ENCODE measurements at places on chromosomes 12 and 14.

DNA sequence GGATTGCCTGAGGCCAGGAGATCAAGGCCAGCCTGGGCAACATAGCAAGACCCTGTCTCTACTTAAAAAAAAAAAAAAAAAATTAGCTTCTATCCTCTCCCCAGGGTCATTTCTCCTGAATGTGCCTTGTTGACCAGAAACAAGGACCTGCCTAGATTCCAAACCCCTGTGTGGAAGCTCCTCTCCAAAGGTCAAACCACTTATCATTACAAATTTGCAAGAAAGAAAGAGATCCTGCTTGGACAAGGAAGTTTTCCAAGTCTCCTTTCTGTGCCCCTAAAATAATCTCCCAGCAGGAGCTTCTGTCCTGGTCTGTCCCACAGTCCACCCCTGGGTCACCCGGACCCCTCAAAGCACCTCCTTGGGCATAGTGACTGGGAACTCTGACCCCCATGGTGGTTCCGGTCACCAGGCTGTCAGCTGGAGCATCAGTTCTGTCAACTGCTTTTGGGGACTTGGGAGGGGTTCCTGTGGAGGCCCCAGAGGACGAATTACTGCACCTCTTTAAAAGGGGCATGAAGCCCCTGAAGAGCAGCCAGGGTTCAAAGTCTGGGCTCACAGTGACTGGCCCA is 38.4 kb downstream of the ACTN1 start:
- DNase-seq, result no peak

DNA sequence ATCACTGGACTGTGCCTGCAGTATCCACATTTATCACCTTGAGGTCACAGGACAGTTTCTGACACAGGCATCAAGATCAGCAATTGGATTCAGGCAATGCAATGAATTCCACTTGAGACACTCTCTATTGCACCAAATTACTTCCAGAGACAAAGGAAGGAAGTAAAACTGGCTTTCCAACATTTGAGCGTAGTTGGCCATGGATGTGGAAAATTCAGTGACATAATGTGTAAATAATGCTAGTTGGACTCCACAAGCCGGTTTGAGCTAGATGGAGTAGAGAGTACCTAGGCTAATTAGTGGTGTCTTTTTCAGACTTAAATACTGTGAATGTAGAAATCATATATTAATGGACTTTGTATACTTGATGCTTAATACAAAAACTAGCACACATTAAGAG is 168.3 kb upstream of the SYT1 start:
- DNase-seq, result no peak

- no peak for DNase-seq
Measured at GRCh38 chr12:97316321-97316720, 146.3 kb upstream of the RMST start.

DNA sequence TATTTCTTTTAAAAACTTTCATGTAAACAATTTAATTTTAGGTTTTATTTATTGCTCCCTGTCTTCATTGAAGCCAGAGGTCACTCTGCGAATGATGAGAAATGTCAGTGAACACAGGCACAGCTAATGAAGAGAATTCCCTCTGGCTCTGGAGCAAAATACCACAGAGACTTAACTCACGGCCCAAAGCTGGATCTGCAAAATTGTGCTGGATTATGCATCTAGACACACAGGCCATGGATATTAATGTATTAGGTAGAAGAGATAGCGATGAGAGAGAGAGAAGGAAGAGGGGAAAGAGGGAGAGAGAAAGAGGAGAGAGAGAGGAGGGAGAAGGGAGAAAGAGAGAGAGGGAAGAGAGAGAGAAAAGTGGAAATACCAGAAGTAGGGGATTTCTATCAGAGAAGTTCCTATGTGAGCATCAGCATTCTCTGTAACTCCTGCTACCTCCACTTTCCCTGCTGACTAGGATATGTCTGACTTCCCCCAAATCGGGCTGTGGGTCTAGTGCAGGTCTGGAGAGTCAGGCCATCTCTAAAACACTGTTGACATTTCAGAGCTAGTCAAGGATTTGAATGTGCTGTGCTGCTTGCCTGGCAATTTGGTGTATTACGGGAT is 3.7 kb downstream of the ARHGDIB start:
- no peak for DNase-seq

GRCh38 chr12:115910057-115910456 is 367.4 kb downstream of the MED13L start:
- no peak for DNase-seq

GRCh38 chr12:97167598-97167997 is 260.5 kb downstream of the NEDD1 start:
- DNase-seq, result no peak

DNA sequence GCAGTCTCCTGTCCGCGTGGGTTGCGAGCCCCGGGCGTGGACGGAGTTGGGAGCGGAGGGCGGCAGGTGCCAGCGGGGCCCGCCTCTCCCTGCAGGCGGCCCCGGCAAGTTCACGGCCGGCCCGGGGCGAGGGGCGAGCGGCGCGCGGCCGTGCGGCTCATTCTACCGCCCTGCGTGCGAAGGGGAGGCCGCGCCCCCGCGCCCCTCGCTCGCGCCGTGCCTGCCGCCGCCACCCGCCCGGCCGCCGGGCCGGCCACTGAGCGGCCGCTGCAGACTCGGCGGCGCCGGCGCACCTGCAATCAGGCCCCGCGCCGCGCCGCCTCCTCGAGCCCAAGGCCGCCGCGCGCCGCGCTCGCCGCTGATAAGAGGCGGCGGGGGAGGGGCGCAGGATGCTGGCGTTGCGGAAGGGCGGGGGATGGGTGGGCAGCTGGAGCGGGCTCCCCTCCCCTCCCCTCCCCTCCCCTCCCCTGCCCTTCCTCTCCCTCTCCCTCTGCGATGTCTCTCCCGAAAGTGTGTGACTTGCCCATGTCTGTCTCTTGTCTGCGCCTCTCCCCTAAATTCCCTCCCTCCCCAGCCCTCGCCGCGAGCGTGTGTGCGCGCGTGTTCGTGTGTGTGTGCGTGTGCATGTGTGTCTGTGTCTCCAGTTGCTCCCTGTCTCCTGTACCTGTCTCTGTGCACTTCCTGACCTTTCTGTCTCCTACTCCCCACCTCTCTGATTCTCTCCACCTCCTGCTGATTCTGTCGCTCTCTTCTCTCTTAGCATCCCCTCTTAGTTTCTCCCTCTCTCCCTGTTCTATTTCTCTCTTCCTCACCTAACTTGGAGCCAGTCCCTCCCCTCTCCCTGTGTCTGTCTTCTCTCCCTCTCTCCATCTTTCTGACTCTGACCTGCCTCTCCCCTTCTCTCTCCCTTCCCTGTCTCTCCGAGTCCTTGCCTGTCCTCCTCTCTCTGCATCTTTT is 768.1 kb upstream of the TBX3 start:
- DNase-seq, result peak; percentile 76

DNA sequence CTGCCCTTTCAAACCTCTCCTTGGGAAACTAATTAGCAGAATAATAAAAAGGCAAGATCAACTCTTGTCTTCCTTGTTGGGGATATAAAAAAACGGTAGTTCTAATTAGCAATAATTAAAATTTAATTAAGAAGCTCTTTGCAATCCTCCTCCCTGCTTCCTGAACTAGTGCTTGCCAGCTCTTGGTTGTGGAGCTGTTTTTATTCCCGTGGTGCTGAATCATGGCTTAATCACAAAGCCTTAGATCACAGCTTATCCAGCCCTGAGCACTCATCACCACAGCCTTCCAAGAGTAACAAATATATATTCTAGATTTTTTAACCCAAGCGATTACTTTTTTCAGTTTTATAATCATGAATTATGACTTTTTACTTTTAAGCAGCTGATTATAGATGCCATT is 63.2 kb upstream of the INSM2 start:
- DNase-seq, result peak; percentile 6

DNA sequence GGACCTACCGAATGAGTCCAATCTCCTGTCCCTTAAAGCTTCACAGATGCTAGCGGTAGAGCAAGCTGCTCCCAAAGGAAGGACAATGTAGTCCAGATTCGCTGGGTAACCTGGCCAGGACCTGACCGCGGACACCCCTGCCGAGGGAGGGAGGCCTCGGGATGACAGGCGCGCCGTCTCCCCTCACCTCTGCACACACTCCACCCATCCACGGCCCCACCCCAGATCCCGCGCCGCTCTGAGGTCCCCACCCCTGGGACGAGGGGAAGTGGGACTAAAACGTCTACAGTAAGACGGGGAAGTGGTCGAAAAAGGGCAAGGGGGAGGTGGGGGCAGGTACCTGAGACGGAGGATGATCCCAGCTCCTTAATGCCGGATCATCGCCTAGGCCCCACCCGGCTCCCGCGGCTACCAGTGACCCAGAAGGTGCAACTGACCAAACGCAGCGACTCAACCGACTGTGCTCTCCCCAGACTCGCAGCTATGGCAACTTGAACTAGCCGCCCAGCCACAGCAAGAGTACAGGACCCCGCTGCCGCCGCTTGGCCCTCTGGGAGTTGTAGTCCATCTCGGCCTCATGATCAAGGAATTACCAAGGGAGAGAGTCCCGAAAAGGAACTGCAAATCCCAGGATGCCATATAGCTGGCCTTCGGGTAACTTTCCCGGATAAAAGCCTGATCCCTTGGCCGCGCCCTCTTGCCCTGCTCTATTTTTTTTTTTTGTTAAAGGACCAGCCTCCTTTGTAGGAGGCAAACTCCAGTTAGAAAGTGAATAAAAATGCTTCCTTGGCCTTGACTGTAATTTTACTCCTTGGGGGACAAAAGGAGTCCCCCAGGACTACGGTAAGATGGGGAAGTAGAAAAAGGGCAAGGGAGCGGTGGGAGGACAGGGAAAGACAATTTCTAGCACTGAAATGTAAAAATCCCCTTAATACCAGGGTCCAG is at the start of gene CEP128:
Gene CEP128 (minus strand): TSS at position 498 of the 945 bp plus-strand sequence.
- DNase-seq, result peak; percentile 99

- DNase-seq, result no peak
Measured at GRCh38 chr12:96194971-96195844, 1.0 kb downstream of the ELK3 start.

DNA sequence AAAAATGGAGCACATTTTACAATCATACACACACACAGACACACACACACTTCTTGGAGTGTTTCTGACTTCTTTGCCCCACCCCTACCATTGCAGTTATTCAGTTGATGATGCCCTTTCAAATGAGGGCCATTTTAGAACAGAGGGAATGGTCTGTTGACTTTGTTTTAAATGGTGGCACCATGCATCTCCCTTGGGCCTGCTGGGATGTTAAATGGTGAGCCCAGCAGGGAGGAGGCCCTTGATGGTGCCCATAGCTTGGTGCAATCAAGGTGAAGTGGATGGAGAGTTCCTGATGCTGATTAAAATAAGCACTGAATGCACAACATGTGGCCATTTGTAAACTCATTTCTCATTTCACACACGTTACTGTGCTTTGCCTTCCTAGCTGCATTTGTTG is 13.3 kb downstream of the C12orf75 start:
- DNase-seq, result no peak

DNA sequence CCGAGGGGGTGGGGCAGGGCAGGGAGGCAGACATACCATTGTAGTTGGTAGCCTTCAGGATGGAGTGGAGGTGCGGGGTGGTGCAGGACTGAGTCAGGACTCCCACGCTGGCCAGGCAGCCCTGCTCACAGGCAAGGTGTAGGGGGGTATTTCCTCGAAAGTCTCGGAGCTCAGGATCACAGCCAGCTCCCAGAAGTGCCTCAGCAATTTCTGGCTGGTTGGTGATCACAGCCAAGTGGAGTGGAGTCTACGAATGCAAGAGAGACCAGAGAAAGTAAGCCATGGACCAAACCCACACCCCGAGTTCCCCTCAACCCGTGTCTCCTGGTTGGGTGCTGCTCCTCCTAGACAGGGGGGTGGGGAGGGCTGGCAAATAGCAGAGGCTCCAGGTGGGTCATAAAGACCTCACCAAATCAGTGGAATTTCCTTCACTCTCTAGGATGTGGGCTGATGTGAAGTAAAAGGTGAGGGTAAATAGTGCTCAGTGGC is 1.4 kb downstream of the NFKBIA start:
- DNase-seq, result peak; percentile 21

DNA sequence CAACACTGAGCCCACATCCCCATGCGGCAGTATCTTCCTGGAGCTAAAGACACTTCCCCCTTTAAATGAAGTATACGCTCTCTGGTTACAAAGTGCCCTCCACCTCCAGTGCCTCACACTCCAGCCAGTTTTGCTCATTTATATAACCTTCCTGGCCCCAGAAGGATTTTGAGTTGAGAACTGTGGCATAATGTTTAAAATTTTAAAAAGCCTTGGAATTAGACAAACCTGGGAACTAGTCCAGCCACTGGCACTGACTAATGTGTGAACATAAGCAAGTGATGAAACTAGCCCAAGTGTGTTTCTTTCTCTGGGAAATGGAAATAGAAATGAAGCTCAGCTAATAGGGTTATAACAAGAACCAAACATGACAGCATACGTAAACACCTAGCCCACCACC is 723.7 kb upstream of the USP15 start:
- peak; percentile 31 for DNase-seq

Data from posterior cingulate gyrus (tissue), 11 donors.